Stimulated activated CD8-positive, alpha-beta memory T cell treated with anti-CD3 and anti-CD28 coated beads, Interleukin-4, amount 100 ng/mL, for 1 hour (primary cell): ENCODE measurements at places on chromosomes 16 and 17.

GRCh38 chr16:75203667-75204409 is 3.1 kb downstream of the CTRB2 start:
- no peak for DNase-seq

DNA sequence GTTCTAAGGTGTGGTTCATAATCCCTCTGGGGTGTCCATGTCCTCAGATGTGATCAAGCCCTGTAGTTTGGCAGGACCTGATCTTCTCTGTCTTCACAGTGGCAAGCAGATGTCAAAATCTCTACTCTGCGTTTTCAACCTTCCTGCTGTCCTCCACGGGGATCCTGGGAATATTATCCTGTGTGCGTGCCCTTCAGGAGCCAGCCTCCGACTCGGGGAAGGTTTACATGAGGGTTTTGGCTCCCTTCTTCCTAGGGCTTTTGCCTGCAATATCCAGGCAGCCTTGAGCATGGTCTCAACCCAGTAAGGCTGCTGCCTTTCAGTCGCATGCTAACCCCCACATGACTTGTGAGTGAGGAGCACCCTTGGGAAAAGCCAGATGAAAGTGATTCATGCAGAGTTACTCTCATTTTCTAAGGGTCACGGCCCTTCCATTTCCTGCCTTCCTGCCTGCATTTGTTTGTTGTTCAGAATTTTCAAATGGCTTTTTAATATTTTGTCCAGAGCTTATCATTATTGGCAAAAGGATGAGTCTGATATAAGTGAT is 202.2 kb upstream of the CHMP6 start:
- DNase-seq: no peak

DNA sequence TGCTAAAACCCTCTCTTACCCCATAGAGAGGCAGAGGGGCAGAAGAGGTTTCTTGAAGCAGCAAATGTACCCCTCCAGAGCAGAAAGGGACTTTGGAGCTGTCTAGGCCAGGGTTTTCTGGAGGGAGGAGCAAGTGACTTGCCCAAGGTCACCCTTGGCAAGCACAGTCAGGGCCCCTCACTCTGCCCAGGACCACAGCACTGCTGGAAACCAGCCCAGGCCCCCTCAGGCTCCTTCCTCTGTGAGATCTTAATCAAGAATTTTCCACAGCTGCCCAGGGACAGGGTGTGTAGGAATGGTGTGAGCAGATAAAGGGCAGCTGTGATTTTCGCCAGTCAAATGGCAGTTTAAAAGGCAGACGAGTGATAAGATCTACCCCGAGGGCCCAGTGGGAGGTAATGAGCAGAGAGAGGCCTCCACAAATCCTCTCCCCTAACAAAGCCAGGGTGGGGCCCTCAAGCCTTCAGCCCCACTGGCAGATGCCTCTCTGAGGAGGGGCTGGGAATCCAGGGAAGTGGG is 3.9 kb upstream of the SLC12A3 start:
- no peak for DNase-seq

DNA sequence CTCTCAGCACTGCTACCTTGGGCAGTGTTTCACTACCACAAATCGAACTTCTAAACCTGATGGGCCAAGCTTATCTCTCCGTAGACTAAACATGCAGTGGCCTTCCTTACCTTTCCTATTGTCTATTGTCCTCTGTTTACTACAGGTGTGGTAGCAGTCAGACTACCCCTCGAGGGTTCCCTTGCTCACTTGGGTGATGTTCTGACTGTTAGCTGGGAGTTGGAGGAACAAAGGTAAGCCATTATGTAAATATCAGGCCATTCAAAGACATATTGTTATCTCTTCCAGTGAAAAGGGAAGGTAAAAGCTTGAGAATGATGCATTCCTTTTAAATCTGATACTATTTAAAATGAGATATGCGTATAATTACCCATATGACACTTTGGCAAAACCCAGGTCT is 828.3 kb upstream of the EEF2KMT start:
- DNase-seq: no peak

GRCh38 chr17:30573603-30574175 is 96.5 kb downstream of the GOSR1 start:
- DNase-seq: no peak

DNA sequence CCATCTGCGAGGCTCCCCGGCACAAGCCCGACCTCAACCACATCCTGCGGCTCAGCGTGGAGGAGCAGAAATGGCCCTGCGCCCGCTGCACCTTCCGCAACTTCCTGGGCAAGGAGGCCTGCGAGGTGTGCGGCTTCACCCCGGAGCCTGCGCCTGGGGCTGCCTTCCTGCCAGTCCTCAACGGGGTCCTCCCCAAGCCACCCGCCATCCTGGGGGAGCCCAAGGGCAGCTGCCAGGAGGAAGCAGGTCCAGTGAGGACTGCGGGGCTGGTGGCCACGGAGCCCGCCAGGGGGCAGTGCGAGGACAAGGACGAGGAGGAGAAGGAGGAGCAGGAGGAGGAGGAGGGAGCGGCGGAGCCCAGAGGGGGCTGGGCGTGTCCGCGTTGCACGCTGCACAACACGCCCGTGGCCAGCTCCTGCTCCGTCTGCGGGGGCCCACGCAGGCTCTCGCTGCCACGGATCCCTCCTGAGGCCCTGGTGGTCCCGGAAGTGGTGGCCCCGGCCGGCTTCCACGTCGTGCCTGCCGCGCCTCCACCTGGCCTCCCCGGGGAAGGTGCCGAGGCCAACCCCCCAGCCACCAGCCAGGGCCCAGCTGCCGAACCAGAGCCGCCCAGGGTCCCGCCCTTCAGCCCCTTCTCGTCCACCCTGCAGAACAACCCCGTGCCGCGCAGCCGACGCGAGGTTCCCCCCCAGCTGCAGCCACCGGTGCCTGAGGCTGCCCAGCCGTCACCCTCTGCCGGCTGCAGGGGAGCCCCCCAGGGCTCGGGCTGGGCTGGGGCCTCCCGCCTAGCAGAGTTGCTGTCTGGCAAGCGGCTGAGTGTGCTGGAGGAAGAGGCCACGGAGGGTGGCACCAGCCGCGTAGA is 13.1 kb upstream of the PRR35 start:
- no peak for DNase-seq

- DNase-seq: no peak
Measured at GRCh38 chr16:21275529-21275928, 2.6 kb downstream of the CRYM start.

- DNase-seq: no peak
Measured at GRCh38 chr17:50289991-50290702, 15.9 kb downstream of the TMEM92 start.

DNA sequence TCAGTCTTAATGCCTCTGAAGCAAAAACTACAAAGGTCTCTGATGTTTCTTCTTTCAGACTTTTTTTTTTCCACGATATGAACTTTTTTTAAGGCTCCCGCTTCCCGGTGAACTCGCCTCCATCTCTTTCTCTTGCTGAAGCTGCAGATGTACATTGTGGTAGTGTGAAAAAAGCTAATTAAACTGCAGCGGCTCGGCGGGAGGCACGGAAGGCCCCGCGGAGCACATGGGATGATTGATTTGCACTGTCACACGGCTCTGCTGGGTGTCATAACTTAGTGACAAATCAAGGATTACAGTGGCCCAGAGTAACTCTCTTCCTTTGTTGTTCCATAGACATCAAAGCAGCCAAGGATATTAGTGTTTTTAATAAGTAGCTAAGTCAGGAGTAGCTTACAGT is 196.3 kb downstream of the AXIN2 start:
- no peak for DNase-seq

DNA sequence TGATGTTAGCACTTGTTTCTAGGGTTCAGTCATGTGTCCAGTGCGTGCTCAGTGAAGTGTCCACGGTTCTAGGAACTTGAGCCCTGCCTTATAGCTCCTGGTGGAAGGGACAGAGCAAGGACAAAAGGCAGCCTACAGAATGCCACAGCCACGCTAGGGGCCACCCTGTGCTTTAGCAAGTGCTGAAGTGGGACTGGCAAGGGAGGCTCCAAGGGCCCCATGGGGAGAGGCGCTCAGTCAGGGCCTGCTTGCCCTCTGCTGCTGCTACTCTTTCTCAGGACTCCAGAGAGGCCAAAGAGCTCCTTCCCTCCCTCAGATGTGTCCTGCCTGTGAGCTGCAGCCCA is 6.8 kb downstream of the NT5C start:
- DNase-seq: no peak

DNA sequence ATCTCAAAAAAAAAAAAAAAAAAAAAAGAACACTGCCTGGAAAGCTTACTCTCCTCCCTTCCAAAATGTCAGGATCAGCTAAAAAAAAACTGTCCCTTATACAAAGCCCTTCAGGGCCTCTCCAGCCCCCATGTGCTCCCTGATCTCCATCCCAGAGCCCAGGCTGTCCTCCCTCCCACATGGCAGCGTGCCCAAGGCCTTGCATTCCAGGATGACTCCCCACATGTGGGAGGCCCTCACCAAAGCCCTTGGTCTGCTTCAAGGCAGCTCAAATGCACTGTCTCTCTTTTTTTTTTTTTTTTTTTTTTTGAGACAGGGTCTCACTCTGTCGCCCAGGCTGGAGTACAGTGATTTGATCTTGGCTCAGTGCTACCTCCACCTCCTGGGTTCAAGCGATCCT is 2.3 kb downstream of the FDXR start:
- DNase-seq: no peak

DNA sequence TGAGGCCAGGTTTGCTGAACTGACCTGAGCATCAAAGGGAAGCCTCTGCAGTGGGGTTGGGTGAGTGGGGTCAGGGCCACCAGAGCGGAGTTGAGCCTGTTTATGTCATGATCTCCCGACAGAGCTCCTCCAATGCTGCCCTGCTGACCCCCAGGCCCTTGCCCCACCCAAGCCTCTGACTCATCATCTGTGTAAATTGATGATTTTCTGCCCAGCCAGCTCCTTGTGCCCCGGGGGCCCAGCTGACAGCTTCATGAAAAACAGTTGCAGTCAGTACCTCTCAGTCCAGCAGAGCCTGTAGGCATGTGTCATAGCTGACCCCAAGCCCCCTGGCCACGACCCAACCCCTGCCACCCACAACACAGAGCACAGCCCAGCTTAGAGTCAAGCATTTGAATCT is 134.9 kb downstream of the CCT6B start:
- DNase-seq: no peak

DNA sequence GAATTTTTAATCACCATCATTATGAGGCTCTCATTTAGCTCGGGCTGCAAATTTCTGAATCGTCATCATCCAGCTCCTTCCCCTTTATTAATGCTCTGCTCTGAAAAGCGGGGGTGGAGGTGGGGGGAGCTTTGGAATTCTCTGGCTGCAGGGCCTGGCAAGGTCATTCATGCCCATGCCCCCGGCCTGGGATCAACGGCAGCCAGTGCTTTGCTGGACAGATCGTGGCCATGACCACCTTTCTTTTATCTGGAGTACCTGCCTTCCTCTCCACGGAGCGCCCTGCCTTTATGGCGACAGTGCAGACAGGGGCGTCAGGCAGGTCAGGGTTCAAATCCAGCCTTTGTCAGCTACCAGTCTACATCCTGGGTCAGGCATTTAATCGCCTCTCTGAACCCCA is 5.1 kb upstream of the CPSF4L start:
- DNase-seq: no peak

GRCh38 chr16:68257906-68258800 is 6.2 kb upstream of the SLC7A6 start:
- DNase-seq: no peak

DNA sequence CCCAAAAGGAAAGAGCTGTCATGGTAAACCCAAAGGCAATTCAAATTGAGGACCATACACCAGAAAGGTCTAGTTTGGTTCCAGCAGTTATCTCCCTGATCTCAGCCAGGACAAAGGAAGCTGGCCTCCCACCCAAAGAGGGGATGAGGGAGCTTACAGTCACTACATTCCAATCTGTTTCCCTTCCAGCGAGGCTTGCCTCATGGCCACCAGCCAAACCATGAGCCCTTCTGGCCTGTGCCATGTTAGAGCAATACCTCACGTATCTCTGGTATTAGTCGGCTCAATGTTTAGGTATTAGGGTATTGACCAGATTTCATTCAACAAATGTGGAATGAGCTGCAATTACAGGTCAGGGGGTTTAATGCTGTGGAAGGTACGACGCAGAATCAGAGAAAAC is 8.4 kb downstream of the NDUFAB1 start:
- no peak for DNase-seq

- no peak for DNase-seq
Measured at GRCh38 chr17:80154166-80154565, 7.2 kb upstream of the EIF4A3 start.

GRCh38 chr16:13193721-13194120 is 292.3 kb downstream of the SHISA9 start:
- DNase-seq: no peak

DNA sequence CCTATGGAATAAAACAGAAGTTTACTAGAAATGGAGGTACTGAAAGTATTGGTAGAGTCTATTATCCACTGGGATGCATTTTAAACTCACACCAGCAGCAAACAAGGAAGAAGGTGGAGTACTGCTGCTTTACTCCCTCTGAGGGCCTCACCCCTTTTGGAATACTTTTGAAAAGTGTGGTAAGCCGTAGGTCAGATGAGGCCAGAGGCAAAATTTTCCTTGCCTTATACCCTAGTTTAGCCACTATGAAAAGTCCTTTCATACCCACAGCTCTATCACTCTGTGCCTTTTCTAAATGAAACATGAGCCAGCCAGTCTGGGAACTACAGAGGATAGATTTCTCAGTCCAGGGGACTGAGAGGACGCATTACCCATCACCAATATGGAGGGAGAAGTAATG is 14.0 kb downstream of the GDE1 start:
- no peak for DNase-seq

- peak; percentile 7 for DNase-seq
Measured at GRCh38 chr17:30379303-30379902, 676 bp downstream of the CPD start.

GRCh38 chr16:49464877-49465504 is 91.4 kb downstream of the C16orf78 start:
- no peak for DNase-seq

GRCh38 chr16:569445-570254 is at the start of gene PIGQ:
Gene PIGQ (plus strand): TSS chr16:569968. CDS start chr16:574075, 4,107 bp downstream.
- peak; percentile 16 for DNase-seq

GRCh38 chr17:48351911-48352332 is 78.1 kb downstream of the SKAP1 start:
- no peak for DNase-seq

DNA sequence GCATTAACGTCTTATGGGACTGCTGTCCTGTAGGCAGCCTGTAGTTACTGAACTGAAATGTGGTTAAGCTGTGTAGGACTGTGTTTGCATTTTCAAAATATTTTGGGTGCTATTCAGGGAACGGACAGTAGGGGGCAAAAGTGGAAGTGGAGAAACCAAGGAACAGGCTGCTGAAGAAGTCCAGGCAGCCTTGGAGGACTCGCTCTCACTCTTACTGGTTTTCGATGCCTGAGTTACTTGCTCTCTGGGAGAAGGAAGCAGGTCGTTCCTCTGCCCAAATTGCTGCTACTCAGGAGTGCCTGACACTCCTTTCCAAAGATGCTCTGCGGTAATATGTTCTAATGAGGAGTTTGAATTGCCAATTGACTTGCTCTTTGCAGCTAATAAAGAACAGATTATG is 64.5 kb upstream of the RBFOX1 start:
- no peak for DNase-seq

GRCh38 chr17:18182978-18183333 is 672 bp upstream of the ALKBH5 start:
- DNase-seq: peak; percentile 58
